ENCODE measurements at places on chromosomes 1 and 21. TPM values are rescaled to one million over a fixed set of nuclear protein-coding genes. Genes with fewer than 3 reads are reported as not detected.

Gene TPTE
- not detected for total RNA-seq

Gene GRHL3
- total RNA-seq: 5.7 TPM

Gene IL12RB2
- total RNA-seq: not detected

Gene GBP3
- not detected for total RNA-seq

Gene MMP23B
- total RNA-seq: 5.3 TPM

Gene PCP4L1
- 1.1 TPM for total RNA-seq

DNA sequence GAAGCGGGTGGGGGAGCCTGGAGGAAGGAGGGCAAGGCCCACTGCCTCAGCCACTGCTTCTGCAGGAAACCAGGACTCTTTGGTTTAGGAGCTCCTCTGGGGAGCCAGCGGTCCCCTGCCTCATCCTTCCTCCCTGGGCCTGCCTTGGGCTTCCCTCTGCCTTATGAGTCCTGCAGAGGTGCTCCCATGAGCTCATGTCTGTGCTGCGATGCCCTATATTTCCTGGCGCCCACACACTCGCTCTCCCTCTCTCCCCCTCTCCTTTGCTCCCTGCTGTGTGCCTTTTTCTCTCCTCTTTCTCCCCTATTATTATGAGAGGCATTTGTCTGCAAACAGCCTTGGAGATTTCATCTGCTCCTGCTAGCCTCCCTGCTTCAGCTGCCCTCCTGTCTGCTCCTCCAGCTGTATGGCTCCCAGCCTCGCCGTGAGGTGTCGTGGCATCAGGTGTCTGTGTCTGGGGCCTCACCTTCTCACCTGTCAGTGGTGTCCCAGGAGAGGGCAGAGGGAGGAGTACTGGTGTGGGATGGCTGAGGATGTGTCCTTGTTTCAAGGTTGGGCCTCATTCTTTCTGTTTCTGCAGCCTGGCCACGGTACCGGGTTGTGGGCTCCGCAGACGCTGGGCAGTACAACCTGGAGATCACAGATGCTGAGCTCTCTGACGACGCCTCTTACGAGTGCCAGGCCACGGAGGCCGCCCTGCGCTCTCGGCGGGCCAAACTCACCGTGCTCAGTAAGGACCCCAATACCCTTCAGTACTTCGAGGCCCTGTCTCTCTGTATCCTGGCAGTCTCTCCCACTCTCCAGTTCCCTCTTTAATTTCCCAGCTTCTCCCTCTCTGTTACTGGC lies 84.2 kb downstream of the KIRREL1 start:
- no peak for DNase-seq

GRCh38 chr1:180092931-180093650 lies 61.6 kb upstream of the QSOX1 start:
- no peak for DNase-seq

GRCh38 chr1:116453906-116454305 lies 80.9 kb downstream of the ATP1A1 start:
- DNase-seq: no peak

- DNase-seq: no peak
Measured at GRCh38 chr1:246427611-246428010, 79.5 kb downstream of the SMYD3 start.

DNA sequence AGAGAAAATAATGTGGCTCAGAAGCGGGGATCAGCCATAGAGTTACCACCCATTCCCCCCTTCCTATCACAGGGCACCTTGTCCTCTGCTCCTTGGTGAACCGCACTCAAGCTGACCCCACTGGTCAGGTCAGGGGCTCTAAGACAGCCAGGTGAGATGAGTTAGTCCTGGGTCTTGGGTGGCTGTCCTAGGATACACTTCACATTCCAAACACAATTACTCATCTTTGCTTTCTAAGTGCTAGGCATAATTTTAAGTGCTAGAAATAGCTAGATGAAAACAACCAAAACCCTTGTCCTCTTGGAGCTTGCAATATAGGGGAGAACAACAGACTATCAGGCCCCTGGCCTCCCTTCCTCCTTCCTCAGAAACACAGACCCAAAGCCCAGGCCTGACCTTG lies 7.8 kb upstream of the MUTYH start:
- DNase-seq: no peak

DNA sequence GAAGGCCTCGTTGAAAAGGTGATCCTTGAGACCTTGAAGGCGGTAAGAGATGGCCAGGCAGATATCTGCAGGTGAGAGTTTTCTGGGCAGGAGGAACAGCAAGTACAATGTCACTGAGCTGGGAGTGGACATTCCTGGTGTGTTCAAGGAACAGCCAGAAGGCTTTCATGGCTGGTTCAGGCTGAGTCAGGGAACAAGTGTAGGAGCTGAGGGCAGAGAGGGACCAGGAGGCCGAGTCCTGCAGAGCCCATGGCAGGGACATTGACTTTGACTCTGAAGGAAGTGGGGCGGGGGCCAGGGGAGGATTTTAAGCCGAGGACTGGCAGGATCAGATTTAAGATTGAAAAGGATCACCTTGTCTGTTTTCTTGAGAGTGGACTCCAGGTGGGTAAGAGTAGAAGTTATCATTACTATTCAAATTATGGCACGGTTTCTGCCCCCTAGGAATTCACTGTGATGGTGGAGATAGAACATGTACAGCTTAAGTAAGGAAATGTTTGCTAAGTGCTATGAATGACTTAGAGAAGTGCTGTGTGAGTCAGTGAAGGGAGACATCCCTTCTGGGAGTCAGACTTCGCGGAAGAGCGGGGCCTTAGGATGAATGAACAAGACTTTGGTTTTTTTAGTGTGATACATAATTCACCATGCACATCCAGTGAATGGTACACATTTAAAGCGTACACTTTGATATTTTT lies 202.3 kb downstream of the KIF26B start:
- DNase-seq: no peak

GRCh38 chr1:72635719-72636118 lies 353.4 kb upstream of the NEGR1 start:
- DNase-seq: no peak

Data from progenitor cell of endocrine pancreas (in vitro differentiated cells).